Midbrain (tissue), 1 donor: ENCODE measurements at places on chromosomes 12 and 14.

DNA sequence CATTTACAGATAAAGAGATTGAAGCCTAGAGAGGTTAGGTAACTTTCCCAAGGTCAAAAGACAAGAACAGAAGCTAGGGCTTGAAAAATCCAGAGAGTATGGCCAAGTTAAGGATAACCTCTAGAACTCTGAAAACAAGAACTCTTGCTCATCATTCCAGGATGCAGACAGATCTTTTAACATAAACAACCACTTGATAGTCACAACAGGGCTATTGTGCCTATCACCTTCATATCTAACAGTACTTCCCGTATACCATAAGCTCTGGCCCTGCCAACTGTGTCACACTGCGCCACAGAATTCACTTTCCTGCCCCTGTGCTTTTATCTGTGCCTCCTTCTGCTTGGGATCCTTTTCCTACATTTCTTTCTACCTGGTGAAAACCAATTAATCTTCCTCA lies 18.2 kb downstream of the ERP29 start:
- no peak for DNase-seq

- DNase-seq, result no peak
These were observed 36.9 kb upstream of the PRKAB1 start for GRCh38 chr12:119630962-119631550.

DNA sequence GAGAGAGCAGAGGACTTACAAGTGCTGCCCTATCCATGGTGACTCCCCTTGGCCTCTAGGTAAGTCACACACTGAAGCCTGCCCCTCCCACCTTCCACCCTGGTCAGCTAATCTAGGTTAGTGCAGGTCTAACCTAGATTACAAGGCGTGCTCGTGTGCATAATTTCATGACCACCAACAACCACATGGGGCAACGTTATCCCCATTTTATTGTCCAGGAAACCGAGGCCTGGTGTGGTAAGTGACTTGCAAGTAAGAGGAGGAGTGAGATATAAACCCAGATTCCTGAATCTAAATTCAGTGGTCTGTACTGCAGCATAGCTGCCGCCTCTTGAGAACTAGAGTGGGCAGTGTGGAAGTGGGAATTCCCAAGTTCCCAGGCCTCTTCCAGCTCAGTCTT lies 171.1 kb downstream of the DAD1 start:
- no peak for DNase-seq

- no peak for DNase-seq
These were observed at the start of gene APOF for GRCh38 chr12:56362130-56363059. APOF (minus strand) TSS chr12:56362857; CDS start chr12:56362745, 112 bp downstream.
